Skin of body (tissue), 3 donors: ENCODE measurements at places on chromosomes 1 and 21.

GRCh38 chr1:29032841-29033240 lies 90.9 kb downstream of the TMEM200B start:
- DNase-seq = no peak

GRCh38 chr1:21247892-21248715 lies 42.2 kb downstream of the ECE1 start:
- no peak for DNase-seq

GRCh38 chr1:173253046-173253445 lies 45.9 kb upstream of the TNFSF4 start:
- no peak for DNase-seq

DNA sequence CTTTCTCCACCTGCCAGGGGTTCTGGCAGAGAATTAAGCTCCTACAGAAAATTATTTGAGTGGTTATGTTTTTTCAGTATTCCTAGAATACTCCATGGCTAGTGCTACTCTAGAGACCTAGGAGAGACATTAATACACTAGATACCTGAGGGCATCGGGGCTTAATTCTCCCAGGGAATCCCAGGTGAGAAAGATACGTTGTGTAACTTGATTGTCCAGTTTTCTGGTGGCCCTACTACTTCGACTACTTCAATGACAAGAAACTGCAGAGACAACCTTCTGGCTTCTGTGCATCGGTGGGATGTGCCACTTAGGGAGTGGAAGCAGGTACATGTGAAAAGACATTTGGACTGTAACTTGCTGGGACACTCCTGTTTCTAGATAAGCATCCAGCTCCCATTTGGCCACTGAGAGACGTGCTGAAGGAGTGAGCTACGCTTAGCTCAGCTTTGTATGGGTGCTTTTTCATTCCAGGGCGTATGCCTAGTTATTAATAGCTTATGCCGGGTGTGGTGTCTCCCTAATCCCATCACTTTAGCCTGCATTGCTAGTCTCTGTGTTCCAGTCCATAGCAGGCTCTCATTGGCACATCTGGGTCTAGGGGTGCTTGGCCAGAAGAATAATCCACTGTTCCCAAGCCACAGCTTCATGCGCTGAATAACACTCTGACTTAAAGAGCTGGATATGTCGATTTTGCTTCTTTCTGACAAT lies 300.7 kb downstream of the SIPA1L2 start:
- no peak for DNase-seq

DNA sequence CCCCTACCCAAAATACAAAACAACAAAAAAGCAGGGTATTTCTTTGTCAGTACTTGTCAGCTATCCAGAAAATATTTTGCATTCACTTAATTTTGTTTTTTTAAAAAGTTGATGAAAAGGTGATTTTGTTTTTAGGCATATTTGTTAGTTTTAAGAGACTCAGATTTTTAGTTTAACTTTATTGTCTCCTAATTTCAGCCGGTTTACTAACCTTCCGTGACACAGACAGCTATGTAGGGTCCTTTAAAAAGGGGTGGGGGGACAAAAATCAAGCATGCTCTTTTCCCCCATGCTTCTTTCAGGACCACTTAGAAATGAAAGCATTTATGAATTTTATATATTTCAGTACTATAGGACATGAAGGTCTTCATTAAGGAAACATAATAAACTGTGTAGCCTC lies 1.6 kb downstream of the PBX1 start:
- no peak for DNase-seq

GRCh38 chr1:244067893-244068292 lies 16.8 kb downstream of the ZBTB18 start:
- no peak for DNase-seq

GRCh38 chr21:23017989-23018388 lies 2019.8 kb downstream of the NCAM2 start:
- DNase-seq = no peak

DNA sequence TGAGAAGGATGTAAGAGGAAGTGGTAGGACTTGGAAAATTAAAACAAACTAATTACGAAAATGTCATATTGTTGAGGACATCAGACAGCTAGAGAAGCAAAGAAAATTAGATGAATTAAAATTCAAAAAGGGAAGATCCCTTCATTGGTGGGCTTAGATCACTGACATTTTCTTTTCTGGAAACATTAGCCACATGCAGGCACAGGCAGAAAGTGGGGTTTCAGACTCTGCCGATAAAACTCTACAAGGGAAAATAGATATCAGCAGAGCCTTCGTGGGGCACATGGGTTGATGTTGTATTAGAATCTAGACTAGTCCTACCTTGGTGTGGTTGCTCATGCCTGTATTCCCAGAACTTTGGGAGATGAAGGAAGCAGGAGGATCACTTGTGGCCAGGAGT lies 12.4 kb upstream of the RGS1 start:
- DNase-seq = no peak

GRCh38 chr1:205703072-205703471 lies 22.8 kb upstream of the SLC45A3 start:
- DNase-seq = no peak

DNA sequence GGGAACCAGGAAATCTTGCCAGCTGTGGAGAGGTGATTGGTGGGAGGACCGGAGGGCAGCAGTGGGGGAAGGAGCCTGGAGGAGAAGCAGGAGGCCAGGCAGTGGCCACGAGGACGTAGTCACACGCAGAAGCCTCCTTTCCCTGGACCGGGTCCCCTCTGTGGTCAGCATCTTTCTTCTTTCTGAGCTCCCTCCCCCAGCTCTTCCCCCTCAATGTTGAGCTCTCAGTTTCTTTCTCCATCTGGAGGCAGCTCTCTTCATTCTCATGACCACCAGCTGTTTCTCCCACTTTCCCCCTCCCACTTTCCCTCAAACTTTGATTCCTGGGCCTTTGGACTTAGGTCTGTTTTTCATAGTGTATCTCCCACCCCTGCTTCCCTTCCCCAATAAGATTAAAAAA lies 18.3 kb downstream of the KIRREL1 start:
- DNase-seq = no peak

DNA sequence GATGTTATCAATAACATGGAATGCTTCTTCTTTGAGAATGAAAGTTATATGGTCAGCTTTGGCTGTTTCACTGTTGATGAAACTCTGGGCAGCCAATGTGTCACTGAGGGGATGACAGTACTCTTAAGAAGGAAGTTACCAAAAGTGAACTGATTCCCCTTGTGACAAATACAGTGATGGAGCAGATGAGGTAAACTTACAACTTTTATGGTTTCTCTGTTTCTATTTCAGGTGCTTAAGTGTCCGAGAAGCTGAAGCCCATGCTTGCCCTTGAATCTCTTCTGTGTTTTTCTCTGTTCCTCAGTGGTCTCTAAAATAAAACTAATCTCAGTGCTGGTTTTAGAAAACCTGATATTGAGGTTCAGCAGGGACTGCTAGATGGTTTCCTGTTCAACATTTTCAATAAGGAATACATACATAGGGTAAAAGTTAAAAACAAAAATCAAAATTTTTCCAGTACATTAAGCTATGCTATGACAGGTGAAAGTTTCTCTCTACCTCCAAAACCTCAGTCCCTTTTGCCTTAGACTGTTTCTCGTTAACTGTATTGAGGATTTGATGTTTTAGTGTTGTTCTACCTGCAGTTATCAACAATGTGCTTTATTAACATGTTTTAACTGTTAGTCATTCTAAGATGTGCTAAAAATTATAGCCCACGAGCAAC lies 454.4 kb upstream of the ADGRL4 start:
- DNase-seq = no peak

DNA sequence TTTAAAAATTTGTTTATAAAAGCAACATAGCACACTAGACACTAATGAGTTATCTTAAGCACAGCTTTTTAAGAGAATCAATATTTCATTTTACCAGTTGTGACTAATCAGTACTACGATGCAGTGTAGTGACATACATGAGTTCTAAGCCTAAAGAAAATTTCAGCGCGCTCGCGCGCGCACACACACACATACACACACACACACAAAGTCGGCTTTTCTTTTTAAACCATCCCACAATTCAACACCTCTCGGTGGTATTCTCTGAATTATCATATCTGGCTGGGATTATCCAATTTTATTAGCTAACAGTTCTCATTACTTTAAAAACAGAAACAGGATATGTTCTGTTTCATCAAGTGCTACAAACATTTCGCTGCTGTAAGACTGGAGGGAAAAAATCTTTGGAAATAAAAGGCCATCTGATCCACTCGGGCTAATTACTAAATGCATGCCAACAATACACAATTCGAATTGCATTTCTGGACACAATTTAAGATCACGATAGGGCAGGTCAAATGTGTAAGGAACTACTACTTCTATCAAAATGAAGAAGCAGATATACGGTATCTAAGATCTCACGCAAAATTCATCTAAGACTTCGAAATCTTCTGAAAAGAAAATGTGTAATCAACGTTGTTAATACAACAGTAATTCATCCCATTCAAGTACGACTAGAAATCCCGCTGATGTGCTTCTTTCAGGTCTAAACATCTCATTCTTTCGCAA lies 1.2 kb downstream of the TUT4 start:
- DNase-seq = peak; percentile 25

GRCh38 chr1:80540149-80540548 lies 1260.6 kb upstream of the ADGRL2 start:
- DNase-seq = no peak

DNA sequence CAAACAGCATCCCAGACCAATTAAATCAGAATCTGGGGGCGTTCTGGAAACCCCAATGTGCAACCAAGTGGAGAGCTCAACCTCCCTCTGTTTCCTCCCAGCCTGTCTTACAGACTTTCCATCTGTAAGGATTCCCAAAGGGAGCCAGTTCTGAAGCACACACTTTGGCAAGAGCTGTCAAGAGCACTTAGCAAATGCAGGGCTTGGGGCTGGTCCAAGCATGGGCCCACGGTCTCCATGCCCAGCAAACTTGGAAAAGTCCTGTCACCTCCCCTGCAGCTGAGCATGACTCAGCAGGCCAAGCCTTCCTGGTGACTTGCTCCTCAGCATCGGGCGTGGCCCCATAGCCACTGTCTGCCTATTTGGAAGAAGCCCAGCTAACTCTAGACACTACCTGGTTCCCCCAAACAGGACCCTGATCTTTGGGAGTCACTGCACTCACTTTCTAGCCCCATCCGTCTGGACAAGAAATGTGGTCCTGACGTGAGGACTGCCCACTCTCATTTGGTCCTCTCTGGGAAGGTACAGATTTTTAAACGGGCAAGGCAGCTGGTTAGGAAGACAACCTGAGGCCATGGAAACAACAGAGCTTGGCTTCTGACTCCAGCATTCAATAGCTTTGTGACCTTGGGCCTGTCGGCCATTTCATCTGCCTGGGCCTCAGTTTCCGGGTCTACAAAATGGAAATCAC lies 16.9 kb downstream of the SLC2A1 start:
- no peak for DNase-seq

GRCh38 chr1:47210666-47211065 lies 20.8 kb upstream of the PDZK1IP1 start:
- no peak for DNase-seq

DNA sequence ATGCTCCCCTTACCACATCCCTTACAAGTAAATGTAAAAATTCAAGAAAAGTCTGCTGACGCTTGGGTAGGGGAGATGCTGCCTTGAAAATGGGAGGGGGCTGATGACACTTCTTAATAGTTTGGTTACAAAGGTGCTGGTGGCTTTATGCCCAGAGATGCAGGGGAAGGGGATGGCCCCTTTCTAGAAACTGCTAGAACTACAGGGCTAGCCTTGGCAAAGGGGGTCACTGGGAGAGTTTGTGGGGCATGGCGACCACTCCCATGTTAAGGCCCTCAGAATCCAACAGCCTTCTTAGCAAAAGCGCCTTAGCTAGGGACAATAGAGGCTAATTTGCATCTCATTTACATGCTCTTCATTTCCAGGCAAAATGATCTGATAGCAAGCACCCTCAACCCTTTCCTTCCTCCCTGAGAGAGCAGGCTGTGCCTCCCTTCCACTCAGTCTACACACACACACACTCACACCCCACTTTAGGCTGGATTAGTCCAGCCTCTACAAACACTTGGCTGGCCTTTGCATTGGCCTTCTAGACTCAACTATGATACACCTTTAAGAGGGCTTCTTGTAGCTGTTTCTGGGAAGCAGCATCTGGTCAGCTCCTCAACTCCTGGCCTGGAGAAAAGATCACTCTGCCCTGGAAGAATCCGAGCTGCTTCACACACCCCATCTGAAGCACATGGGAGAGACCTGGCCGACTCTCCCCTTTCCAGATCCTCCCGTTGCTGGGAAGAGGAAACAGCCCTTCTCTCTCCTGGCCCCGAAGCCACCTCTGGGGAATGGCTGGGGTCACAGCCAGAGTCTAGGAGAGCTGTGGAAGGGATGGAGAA lies 1.7 kb downstream of the SEMA6C start:
- DNase-seq = peak; percentile 17

GRCh38 chr1:226474041-226474440 lies 66.1 kb upstream of the PARP1 start:
- no peak for DNase-seq

GRCh38 chr1:44119525-44119924 lies 904 bp downstream of the KLF17 start:
- no peak for DNase-seq

DNA sequence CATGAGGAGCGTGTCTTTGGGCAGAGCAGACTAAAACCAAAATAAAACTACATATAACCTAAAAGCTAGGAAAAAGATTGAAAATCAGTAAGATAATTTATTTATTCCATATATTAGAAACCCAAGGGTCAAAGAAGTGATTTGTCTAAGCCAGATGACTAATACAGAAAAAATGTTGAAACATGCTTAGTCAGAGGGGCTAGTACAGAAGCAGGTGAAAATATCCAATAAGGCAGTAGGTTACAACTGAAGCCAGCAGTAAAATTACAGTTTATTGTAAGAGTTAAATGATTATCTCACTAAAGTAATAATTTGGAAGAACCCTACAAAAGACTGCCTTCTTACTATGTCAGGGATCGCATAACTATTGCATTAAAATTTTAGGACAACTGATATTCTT lies 1190.9 kb upstream of the PRMT6 start:
- DNase-seq = no peak

DNA sequence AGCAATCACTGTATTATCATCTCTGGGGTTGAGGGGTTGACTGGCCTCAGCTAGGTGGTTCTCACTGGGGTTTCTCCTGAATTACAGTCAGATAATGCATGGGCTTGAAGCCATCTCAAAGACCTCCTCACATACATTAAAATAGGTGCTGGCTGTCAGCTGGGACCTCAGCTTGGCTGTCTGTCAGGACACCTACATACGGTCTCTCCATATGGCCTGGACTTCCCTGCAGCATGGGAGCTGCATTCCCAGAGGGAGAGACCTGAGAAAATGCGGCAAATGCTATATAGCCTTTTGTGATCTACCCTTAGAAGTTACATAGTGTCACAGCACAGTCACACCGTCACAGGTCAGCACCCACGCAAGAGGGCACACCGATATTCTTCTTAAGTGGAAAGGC lies 93.6 kb downstream of the TSEN15 start:
- no peak for DNase-seq

- DNase-seq = no peak
These were observed 48.5 kb upstream of the NRDC start for GRCh38 chr1:51927029-51927428.
